ENCODE measurements at places on chromosomes 5 and 9.

DNA sequence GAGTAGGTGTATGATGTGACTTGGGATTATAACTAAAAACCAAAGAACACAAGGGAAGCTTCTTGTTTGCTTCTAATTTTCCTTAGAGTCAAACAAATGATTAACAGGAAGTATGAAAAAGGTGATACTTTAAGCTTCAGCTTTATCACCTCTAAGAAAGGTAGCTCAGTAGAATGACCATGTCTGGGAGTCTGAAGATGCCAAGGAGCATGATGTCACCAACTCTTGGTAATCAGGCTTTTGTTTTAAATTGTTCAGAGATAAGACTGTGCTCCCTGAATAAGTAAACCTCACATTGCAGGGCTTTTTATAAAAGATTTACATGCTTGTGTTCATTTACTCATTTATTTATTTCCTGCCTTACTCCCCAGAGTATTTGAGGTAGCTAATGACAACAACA lies 169.9 kb downstream of the FER start:
- peak; percentile 61 for DNase-seq

DNA sequence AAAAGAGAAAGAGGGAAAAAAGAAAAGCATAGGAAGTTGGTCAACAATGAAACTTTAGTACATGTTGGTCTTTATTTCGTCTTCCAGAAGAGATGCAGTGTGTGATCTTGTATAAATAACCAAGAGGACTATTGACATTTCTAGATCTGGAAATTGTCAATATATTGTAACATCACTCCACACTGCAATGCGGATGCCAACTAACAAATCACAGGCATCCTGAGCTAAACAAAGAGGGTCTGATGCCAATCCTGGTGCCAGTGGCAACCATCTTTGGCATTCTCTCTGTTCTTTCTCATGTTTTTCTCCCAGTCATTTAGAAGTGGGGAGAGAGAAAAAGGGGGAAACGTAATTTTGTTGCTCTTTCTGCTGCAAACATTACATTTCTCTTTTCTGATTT lies 9.7 kb downstream of the NFIB start:
- DNase-seq = no peak

- DNase-seq = peak; percentile 83
Measured at GRCh38 chr9:116087246-116087645, 66.3 kb upstream of the PAPPA start.

DNA sequence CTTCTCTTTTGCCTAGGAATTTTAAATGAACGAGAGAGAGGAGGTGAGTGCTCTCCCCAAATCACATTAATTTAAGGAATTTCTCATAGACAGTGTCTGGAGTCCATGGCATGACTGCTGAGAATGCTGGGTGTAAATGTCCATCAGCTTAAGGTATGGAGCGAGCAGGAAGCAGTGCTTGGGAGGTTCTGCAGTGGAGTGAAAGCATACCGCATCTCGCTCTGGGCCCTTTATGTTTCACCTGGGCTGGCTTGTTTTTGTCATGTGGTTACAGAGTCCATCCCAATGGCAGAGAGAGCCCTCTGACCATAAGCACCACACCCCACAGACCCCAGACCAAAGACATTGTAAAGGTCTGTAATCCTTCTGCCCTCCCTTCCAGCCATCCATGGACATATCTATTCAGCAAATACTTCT lies 20.6 kb upstream of the TNFAIP8 start:
- no peak for DNase-seq

DNA sequence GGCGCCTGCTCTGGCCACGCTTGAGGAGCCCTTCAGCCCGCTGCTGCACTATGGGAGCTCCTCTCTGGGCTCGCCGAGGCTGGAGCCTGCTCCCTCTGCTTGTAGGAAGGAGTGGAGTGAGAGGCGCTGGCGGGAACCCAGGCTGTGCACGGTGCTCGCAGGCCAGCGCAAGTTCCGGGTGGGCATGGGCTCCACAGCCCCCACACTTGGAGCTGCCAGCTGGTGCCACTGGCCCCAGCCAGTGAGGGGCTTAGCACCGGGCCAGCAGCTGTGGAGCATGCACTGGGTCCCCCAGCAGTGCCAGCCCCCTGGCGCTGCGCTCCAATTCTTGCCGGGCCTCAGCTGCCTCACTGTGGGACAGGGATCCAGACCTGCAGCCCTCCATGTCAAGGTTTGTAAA lies 122.1 kb upstream of the CD180 start:
- DNase-seq = no peak

DNA sequence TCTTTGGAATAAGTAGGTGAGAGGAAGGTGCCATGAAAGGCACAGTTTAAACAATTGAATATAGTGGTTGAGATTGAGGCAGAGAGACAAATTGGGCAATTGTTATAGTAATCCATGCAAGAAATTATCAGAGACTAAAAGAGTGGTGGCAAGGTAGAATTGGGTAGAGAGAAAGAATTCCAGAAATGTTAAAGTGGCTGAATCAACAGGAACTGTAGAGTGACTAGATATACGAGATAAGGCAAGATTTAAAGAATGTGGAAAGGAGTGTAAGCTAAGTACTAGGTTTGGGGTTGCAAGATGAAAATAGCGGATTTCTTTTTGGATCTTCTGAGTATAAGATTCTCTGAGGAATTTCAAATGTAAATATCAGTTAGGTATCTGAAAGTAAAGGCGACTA lies 285.2 kb downstream of the DMRTA1 start:
- DNase-seq = no peak

Measured in epithelial cell of esophagus (primary cell).